Stimulated activated naive CD4-positive, alpha-beta T cell (primary cell): ENCODE measurements at places on chromosomes 5 and 9.

GRCh38 chr5:169197343-169197742, 103.6 kb downstream of the SLIT3 start:
- no peak for DNase-seq

GRCh38 chr9:123326662-123327093, 29.3 kb upstream of the CRB2 start:
- no peak for DNase-seq

DNA sequence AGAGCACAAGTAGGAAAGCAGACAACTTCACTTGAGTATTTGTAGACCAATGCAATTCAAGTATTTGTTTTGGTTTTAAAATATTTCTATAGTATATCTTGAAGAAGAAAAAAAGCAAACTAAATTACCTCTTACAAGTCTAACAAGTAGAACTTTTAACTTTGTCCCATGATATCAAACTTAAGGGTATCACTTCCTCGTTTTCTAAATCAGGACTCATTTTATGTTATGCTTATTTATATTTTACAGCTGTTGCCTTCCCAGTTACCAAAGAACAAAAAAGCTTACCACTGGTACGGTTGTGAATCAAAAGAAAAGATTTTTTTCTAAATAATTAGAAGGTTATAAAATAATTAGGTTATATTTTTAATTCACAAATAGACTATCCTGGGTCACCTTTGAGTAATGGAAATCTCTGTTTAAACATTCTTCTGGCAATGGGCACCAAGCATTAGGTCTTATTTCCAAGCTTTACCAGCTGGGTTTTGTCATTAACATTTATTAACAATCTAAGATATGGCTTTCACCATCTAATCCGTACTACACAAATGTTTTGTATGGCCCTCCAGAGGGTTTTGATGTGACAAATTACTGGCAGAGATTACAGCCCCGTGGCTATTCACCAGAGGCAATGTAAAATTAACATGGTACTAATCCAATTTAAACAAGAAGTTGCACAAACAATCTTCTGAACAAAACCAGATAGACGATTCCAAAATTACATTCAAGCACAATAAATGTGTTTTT, 63.6 kb downstream of the CEP120 start:
- DNase-seq, result no peak

DNA sequence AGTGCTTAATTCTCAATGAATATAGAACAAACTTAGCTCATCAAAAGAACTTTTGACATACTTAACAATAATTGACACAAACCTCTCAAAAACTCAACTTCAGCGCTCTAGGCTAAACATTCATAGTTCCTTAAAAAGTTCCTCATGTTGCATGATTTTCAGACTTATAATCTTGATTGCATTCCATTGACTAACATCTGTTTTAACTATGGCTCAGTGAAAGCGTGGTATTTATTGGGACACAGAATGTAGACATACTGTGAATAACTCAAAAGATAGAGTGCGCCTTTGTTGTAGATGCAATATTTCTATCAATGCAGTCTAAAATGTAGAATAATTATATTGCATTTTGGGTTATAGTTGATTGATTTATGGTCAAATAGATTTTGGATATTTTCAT, 227.1 kb upstream of the HAPLN1 start:
- DNase-seq, result no peak

DNA sequence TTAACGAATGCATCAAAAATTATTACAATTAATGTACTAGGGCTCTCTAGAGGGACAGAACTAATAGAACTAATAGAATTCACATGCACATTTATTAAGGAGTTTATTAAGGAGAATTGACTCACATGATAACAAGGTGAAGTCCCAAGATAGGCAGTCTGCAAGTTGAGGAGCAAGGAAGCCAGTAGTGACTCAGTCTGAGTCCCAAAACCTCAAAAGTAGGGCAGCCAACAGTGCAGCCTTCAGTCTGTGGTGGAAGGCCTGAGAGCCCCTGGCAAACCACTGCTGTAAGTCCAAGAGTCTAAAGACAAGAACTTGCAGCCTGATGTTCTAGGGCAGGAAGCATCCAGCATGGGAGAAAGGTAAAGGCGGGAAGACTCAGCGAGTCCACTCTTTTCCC, 633.8 kb downstream of the SEMA5A start:
- no peak for DNase-seq

GRCh38 chr5:8473827-8474568, 605.0 kb downstream of the MTRR start:
- DNase-seq, result no peak

- no peak for DNase-seq
Measured at GRCh38 chr9:20561531-20561930, 60.8 kb downstream of the MLLT3 start.

DNA sequence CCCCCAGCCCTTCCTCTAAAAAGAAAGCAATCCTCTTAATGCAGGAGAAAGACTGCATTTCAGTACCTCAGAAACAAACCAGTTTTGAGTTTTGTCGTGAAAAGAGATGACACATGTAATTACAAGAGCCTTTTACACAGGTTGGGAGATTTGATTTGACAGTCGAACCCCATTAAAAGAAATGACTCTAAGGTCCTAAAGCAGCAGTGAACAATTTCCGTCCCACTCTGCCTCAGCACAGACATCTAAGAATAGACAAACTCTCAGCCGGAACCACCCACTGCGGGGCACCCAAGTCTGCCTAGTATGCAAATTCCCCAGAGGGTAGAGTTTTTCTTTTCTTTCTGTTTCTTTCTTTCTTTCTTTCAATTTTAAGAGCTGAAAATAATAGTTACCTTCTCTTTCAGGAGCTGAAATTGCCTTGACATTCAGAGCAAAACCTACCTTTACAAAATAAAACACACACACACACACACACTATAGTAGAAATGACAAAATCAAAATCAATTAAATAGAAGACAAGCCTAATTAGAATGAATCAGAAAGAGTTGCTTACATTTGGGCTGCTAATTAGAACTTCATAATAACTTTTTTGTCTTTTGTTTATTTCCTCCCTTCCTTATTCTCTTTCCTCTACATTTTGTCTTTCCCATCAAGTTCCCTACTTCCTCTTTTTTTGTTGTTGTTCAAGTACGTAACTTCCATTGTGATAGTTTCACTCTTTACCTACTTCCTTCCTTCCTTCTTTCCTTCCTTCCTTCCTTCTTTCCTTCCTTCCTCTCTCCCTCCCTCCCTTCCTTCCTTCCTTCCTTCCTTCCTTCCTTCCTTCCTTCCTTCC, 65.1 kb downstream of the BASP1 start:
- DNase-seq, result no peak

DNA sequence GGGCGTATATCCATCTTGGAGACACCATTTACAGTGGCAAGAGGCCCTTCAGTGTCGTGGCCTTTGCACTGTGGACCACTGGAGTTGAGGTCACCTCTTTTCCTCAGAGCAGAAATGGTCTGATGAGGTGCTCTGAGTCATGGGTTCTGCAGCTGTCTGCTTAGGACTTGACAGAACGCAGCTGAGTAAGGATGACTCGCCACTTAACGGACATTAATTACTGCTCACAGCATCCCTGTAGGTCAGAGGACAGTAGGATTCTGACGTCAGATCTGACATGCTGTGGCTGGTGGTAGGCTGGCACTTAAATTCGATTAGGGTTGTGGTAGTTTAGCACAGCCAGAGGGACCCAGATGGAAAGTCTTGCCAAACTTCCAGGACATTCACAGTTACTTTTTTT, 479.4 kb downstream of the DMAC1 start:
- no peak for DNase-seq

- no peak for DNase-seq
Measured at GRCh38 chr5:15748266-15748665, 248.3 kb downstream of the FBXL7 start.

DNA sequence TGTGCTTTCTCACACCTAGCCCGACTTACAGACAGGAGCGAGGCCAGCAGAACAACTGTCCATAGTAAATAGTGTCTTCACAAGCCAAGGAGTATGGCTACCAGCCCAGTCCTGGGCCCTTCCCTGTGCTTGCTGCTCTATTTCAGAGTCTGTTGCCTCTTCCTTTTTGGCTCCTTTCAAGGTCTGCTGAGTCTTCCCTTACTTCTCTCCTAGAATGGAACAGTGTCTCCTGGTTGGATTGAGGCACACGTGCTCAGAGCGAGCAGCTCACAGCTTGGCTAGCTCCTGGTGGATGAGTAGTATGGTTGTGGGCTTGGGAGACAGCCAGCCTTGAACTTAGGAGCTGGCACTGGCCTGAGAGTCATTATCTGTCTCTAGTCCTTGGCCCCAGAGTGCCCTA, 72.8 kb downstream of the TLE4 start:
- DNase-seq, result no peak

- DNase-seq, result no peak
Measured at GRCh38 chr9:23412046-23412445, 414.0 kb downstream of the ELAVL2 start.

- no peak for DNase-seq
Measured at GRCh38 chr5:107607196-107607595, 63.5 kb downstream of the EFNA5 start.

- no peak for DNase-seq
Measured at GRCh38 chr5:42621242-42621641, 135.4 kb upstream of the CCDC152 start.

DNA sequence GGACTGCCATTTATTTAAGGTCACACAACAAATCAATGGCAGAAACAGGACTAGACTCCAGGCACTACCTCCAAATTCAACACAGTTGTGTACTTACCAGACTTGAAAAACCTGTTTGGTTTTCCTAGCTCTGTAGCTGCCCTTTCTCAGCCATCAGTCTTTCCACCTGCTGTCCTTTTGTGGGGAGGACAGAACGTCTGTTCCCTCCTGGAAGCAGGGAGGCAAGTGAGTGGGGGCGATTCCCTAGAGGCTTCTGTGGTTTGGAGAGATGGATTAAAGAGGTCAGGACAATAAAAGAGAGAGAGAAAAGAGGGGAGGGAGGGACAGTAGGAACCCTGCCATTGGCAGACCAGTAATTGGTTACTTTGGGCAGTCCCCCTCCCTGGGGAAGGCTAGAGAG, 14.7 kb downstream of the ASTN2 start:
- no peak for DNase-seq

GRCh38 chr5:159668556-159668955, 247.7 kb upstream of the ADRA1B start:
- no peak for DNase-seq

DNA sequence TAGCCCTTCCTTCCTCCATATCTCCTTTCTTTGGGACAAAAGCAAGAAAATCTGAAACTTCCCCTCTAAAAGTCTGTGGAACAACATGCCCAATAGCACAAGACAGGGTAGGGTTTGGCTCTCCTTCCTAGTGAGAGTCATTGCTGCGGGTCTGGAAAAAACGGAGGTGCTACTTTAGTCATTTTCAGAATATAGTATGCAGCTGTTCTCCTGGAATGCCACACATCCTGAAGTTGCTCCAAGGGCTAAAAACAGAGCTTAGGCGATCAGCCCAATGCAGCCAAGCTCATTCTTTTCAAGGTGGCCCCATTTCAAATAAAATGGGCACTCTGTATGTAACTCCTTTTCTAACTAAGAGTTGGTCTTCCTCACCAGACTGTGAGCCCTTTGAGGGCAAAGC, 39.5 kb upstream of the MYOT start:
- DNase-seq, result no peak

DNA sequence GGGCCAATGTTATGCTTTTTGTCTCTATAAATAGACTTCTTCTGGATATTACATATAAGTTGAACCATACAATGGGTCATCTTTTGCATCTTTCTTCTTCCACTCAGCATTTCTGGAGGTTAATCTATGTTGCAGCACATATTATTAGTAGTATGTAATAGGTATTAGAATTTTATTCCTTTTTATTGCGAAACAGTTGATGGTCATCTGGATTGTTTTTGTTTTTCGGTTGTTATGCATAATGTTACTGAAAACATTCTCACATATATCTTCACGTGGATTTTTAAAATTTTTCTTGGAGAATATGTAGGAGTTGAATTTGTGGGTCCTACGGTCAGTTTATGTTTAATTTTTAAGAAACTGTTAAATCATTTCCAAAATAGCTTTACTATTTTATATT, 466.8 kb downstream of the SLCO4C1 start:
- DNase-seq, result no peak

DNA sequence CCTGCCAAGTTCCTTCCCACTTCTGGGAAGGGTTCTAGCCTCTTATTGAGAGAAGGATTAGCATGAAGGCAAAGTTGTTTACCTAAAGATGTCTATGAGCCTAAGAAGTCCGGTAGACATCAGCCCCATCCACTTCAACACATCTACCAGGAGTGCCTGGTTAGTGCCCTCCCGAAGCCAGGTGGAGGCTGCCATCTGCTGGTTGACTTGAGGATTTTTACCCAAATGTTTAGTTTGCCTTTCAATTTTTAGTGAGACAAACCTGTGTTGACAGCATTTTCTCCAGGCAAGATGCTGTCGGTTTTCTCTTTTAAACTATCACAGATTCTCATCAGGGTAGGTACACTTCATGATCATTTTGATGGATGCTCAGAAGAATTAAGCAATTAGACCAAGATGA, 83.6 kb upstream of the TNFSF8 start:
- DNase-seq, result peak; percentile 58

DNA sequence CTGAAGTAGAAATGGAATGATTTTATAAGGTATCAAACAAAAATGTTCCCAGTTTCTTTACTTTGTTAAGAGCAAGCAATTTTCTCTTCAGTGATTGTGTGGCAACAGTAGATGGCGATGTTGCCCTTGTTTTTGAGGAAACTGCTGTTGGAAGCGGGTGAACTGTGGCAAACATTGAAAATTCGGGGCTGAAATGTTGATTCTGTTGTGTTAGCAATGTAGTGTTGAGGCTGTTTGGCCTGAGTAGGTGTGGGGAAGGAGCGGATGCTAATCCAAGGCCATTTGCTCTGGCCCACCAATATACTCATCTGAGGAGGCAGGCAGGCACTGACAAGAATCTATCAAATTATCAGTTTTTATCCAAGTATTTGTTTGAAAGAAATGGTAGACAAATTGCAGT, 129.8 kb downstream of the SLC12A2 start:
- no peak for DNase-seq

GRCh38 chr5:155211764-155212163, 198.2 kb downstream of the KIF4B start:
- DNase-seq, result no peak

DNA sequence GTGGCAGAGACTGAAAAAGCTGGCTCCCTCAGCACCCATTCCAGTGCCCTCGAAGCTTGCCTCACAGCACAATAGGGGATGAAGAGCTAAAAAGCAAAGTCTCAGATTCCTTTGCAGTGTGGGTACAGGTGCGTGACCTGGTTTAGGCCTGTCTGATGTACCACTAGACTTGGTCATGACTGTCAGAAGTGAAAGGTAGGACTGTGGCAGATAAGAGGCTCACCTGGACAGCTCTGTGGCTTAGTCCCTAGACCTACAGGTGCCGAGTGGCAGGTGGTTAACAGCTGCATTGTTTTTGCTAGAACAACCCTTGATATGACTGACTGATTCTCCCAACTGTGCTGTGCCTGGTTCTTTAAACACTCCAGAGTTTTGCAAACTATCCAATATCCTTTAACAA, 14.7 kb upstream of the SFXN1 start:
- no peak for DNase-seq

GRCh38 chr5:157506066-157506590, 46.1 kb downstream of the NIPAL4 start:
- no peak for DNase-seq

DNA sequence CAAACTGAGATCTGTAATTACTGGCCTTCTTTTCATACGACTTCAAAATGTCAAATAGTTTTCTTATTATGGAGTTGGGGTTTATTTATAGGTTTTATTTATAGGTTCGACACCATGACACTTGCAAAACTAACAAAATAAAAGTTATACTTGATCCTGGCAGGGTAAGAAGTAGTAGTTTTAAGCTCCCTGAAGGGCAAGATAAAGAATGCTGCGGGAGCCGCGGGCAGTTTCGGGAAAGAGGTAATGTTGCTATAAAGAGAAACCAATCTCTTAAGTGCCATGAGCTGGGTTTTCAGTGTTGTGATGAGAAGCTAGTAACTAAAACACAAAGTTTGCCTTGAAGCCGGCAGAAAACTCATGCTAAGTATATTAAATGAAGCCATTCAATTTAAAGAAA, 24.8 kb downstream of the PTPN3 start:
- DNase-seq, result no peak
